Hypothalamus (tissue), 51 donors: ENCODE measurements at places on chromosomes 12 and 14.

DNA sequence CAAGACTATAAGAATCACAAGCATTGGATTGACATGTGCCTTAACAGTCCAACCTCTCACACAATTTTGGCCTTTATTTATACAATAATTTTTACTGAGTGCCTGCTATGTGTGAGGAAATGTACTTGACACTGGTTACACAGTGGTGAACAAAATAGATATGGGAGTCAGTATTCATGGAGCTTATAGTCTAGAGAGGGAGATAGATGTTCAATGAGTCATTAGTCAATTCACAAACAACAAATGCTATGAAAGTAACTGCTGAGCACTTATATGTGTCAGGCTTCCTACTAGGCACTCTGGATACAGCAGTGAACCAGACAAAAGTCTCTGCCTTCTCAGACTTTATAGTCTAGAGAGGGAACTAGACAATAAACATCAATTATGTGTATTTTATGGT is 3.7 kb downstream of the CFAP54 start:
- DNase-seq = no peak

DNA sequence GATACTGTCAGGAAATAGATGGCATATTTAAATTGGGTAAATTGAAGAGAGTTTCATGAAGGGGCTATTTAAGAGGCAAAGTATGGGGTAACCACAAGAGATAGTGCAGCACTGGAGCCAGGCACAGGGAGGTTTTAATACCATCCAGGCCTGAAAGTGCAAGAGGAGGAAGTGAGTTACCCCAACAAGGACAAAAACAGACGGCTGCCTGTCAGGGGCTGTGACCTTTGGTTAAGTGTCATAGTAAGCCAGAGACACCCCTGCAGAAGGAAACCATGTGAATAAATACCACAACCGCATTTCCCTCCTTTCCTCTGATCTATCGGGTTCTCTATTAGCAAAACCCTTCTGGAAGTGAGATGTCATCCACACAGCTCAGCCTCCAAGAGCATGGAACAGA is 122.0 kb upstream of the DHRS4 start:
- no peak for DNase-seq

- DNase-seq = no peak
Measured at GRCh38 chr12:15982471-15982870, 71.3 kb downstream of the DERA start.

- DNase-seq = no peak
Measured at GRCh38 chr12:124543590-124544310, 23.7 kb downstream of the NCOR2 start.

- DNase-seq = no peak
Measured at GRCh38 chr14:71362282-71362681, 455.0 kb downstream of the PCNX1 start.

DNA sequence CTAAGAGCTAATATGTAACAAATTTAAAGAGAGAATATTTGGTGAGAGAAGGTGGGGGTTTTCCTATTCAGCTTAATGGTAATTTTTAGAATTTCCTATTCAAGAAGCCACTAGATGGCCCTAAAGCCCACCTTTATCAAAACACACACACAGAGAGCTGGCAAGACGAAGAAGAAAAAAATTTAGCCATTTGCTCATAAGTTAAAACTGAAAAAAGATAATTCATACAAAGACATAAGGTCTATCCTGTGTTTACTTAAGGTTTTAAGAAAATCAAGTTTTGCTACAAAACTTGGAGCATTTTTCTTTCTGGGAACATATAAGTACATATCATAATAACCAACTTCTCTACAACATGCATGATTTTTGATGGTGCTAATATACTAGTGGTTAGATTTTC is 46.8 kb upstream of the PCED1B start:
- no peak for DNase-seq

GRCh38 chr14:95424529-95424928 is 91.9 kb downstream of the SYNE3 start:
- no peak for DNase-seq

- no peak for DNase-seq
Measured at GRCh38 chr14:26281280-26281998, 316.4 kb downstream of the NOVA1 start.
